ENCODE measurements at places on chromosomes 5 and 9.

DNA sequence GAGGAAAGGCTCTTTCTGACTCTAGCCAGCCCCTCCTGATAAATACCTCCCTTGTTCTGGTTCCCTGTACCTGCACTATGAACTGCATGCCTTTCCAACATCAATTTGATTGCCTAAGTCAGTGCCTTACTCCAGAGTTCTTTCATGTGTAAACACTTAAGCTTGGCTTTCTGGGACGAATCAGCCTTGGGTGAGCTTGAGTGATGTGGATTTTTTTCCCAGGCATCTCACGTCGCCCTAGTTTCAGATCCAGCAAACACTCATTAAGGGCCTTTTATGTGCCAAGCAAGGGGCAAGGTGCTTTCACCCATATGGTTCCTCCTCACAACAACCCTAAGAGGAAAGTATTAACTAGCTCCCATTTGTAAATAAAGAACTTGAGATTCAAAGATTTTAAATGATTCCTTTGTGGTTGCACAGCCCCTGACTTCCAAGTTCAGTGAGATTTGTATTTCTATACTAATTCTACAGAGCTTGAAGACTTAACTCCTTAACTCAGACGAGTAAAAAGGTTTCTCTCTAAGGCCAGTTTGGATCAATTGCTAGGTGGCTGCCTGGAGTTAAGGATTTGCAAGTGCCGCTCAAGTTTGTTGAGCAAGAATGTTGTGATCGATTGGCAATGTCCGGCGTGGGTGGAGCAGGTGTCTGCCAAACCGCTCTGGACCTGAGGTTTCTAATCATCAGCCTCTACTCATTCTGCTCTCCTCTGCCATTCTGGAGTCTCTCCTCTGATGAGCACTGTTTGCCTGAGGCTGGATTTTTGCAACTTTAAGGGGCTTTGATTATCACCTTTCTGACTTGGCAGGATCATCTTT, 20.2 kb upstream of the TJP2 start:
- DNase-seq, result no peak

- DNase-seq, result no peak
Measured at GRCh38 chr5:15034379-15034778, 162.8 kb upstream of the ANKH start.

GRCh38 chr9:75186767-75187380, 98.6 kb downstream of the OSTF1 start:
- DNase-seq, result no peak

GRCh38 chr9:79237861-79238260, 333.9 kb upstream of the TLE4 start:
- no peak for DNase-seq

DNA sequence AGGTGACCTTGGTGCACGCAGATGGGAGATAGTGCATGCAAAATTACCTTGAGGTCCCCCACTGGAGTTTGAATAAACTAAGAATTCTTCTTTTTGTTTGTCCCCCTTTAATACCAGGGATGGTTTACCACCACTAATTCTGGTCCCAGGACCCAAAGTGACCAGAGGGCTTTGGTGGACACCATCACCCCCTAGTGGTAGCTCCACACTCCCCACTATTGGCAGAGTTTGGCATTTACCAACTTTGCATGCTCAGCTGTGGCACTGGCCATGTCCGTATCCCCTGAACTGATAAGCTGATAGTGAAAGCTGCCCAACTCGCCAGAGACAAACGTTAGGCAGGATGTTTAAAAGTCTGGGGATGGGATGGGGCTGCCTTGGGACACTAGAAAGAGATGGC, 3.3 kb downstream of the ASTN2 start:
- no peak for DNase-seq

- peak; percentile 67 for DNase-seq
Measured at GRCh38 chr5:158976035-158976434, 123.7 kb downstream of the EBF1 start.

DNA sequence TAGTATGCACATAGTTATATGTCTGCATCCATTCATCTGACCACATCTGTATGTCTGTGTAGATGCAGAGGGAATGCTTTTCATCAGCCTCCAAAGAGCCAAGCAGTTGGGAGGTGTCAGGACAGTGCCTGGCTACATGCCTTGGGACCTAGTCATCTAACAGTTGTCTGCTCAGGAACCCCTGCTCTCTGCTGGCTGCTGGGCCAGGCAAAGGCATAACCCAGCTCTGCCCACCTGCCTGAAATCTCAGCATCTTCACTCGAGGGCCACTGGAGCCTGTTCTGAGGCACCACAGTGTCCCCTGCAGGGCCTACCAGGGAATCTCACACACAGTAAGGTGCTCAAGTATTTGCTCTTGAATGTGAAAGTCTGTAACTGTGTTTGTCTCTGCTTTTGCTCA, 3.7 kb downstream of the C9orf50 start:
- DNase-seq, result no peak

- DNase-seq, result no peak
Measured at GRCh38 chr5:59661311-59661710, 232.2 kb downstream of the PDE4D start.

DNA sequence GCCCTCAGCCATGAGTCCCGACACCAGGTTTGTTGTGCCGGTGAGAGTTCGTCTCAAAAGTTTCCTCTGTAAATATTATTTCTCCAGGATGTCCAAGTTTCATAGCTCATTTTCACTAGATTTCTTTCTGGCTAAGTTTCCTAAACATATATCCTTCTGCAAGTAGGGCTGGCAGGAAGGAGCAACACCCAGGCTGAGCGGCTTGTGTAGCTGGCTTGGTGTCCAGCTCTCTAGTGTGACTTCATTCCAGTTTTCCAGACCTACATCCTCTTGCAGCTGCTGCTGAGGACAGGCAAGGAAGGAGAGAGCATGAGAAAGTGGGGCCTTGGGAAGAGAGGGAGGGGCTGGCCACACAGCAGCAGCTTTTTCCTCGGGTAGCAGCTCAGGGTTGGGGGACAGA, 80.3 kb downstream of the FGF1 start:
- DNase-seq, result no peak

- no peak for DNase-seq
Measured at GRCh38 chr9:99660191-99660636, 161.5 kb upstream of the NR4A3 start.

DNA sequence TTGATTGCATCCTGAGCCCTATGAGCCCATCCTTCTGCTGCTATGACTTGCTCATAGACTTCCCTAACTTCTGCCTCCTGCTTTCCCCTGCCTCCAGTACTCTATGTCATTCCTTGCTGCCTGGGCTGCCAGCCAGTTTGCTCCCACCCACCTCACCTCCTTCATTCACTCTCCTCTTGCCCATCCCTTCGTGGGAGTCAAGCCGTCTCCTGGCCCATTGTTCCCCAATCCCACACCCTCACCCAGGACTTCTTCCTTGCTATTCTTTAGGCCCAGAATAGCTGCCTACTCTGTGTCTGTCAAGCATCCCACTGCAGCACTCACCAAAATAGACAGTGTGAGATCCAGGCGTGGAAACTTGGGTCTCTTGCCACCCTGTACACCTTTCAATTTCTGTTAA, 131.0 kb downstream of the RASGRF2 start:
- DNase-seq, result no peak

DNA sequence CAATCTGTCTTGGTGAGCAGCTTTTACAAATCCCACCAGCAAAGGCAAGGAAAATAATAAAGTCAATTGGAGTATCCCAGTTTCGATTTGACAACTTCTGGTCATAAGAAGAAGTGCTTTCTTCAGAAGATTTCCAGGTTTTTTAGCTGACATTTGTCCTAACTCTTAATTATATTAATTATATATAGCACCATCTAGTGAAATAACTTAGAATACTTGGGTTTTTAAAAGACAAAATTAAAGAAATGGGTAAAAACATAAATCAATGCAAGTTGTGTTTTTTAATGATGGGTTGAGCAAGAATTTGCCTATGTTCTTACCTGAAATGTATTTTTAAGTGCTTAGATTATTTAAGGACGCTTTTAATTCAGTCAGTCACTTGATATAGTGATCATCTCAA, 421.8 kb downstream of the ACTL7B start:
- no peak for DNase-seq

GRCh38 chr5:176171171-176171760, 67.0 kb upstream of the SIMC1 start:
- no peak for DNase-seq
